CD4-positive, alpha-beta T cell treated with Interferon gamma for 1 hour (primary cell): ENCODE measurements at places on chromosomes 1 and 21.

DNA sequence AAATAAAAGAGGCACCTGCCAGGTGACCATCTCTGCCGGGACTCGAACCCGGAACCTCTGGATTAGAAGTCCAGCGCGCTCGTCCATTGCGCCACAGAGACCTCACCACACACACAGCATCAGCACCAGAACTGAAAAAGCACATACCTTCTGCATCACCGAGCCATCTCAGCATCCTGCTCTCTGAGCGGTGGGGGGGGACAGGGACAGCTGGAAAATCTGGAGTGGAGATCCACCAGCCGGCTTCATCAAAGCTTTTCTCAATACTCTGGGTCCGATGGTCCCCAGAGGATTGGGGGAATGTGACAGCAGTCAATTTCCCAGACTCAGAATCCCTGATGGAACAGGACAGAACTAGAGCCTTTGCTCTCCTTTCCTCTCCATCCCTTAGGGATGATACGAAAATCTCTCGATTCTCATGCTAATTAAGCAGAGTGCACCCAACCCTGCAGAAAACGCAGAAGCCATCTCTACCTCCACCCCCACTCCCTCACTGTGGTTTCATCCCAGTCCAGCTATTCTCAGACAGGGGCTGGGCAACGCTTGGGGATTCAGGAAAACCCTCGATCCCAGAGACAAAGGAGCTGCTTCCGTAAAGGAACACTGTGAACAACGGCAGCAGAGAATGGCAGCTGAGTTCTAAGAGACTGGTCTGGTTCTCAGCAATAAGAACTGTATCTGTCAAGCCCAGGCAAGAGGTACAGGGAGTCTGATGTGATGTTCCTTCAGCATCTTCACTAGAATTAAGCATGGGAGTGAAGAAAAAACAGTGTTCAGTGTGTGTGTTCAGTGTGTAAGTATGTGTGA is 29.6 kb upstream of the CADM3 start:
- DNase-seq = no peak

DNA sequence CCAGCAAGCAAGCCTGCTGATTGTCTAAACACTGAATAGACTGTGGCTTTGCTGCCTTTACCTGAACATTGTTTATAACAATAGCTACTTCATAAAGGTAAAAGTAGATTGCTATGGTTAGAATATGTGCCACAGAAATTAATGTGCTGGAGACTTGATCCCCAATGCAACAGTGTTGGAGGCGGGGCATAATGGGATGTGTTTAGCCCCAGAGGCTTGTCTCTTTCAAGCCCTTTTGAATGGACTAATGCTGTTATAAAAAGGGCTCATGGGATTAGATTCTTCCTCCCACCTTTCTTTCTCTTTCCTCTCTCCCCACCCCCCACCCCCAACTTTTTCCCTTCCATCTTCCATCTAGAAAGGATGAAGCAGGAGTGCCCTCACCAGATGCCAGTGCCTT is 80.2 kb upstream of the PPP2R5A start:
- DNase-seq = no peak

DNA sequence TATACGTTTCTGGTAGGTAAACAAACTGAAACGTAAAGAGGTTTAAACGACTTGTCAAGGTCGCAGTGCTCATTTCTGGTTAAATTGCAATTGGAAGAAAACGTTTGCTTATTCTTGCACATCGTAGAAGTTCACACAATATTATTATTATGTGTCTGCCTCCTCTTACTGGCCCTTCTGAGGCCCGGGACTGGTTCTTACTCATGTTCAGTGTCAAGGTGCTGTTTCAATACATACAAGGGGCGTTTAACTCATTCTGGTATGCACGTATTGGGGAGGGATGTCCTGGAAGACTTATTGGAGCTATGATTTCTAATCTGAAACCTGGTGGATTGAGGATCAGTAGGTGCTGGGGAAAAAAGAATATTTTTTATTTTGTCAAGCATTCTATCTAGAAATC is 932 bp downstream of the RPF1 start:
- no peak for DNase-seq

DNA sequence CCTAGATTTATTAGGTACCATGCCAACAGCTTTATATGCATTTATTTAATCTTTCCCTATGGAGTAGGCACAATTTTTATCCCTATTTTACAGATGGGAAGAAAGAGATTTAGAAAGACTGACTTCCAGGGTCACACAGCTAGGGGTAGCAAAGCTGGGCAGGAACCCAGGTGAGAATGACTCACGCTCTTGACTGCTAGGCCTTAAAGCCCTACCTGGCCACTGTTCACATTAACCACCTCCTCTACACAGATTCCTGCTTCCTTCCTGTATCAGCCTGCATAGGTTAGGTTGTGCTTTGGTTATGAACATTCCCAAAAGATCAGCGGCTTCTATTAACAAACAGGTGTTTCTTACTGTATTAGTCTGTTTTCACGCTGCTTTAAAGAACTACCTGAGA is 53.2 kb downstream of the DNAJC6 start:
- DNase-seq = no peak

- no peak for DNase-seq
These were observed 19.3 kb upstream of the ACBD6 start for GRCh38 chr1:180521474-180522212.

GRCh38 chr1:111599781-111600693 is 19.6 kb upstream of the RAP1A start:
- DNase-seq = no peak

DNA sequence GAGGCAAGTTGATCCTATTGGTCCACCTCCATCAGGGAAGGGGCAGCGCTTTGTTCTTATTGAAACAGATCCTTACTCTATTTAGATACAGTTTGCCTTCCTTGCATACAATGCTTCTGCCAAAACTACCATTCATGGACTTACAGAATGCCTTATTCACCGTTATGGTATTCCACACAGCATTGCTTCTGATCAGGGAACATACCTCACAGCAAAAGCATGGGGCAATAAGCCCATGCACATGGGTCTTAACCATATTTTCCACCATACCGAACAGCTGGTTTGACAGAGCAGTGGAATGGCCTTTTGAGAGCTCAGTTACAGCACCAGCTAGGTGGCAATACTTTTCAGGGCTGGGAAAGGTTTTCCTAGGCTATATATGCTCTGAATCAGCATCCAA is 544.8 kb upstream of the ADGRL4 start:
- no peak for DNase-seq

DNA sequence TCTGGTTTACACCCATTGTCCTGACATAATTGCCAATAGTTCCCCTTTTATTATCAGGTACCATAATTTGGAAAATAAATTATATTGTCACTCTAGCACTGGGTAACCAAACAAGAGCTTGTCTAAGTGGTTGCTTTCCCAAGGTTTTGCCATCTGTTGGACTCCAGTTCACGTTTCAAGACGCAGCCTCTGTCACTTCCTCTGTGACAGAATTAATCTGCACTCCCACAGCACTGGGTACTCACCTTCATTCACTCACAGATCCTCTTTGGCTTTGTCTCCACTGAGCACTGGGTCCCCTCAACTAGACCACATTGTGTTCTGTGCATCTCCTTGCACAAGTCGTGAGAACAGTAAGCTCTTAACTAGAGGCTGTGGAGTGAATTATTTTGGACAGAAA is 123.6 kb upstream of the JUN start:
- no peak for DNase-seq

GRCh38 chr1:218772575-218772974 is 401.1 kb upstream of the LYPLAL1 start:
- DNase-seq = no peak
